ENCODE measurements at places on chromosomes 2 and 18.
A peak's percentile ranks its signal among the peaks of the same experiment; 100 is the strongest.

GRCh38 chr18:13612196-13612997 is 114.0 kb downstream of the FAM210A start:
- no peak for DNase-seq

DNA sequence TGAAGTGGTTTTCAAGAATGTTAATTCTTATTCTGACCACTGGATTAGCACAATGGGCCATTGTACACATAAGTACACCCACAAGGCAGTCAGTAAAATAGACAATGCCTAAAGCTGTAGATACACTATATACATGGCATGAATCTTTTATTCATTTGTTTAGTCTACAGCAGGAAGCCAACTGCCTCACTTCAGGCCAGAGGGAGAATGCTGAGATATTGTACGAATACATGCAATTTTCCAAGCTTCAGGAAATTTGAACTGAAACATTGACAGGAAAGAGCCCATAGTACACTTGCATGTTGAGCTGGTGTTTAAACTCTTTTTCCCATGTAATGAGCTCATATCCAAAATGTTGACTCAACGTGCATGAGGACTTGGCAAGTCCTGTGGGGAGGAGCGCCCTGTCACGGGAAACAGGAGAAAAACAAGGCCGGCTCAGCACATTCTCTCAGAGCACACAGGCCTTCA is 111.6 kb upstream of the CYP1B1 start:
- peak; percentile 71 for DNase-seq

DNA sequence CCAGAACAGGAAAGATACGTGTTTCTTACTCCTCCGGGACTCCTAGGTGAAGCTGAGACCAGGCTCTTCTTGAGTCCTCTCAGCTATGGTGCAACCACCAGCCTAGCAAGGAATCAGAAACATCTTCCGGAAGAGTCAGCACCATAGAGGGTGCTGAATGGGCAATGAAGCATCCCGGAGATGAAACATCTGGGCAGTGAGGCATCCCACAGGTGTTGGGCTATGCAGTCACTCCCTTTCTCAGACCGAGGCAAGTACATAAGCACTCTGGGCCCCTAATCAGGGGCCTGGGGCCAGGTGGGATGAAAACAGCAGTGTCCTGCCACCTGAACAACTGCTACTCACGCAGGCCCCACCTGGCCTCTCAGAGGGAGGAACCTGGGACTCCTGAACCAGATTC is 1.4 kb upstream of the CAPN10 start:
- DNase-seq: no peak

DNA sequence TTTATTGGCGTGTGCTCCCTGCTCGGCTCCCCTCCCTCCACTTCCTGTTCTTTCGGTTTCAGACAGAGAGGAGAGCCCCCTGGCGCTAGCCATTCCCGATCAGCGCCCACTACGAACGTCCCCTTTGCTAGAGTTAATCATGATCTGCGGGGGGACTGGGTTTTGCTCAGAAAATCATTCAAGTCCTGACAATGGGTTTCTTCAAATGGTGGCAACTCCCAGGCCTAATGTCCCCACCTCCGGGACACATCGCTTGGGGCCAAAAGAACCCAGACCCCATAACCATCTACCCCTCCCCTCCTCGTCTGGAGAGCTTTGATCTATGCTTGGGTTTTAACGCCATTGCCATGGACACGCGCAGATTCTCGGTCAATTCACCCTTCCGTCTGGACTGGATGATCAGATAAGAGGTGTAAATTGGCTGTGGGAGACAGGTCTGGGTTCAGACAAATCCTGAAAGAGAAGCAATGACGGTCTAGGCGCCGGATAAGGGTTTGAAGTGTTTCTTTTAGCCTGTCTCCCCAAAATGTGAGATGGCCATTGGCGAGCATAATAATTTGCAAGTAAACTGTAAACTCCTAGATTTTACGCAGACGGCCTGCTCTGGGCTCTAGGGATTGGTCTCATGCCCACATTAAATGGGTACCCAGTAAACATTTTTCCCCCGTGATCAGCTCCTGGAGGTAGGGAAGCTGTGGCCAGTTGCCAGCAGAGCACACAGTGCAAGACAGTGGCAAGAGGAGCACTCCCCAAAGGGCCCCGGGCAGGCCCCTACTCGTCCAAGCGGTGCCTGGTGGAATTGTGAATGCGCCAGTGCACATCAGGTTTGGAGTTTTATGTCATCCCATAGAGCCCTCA is 4.7 kb downstream of the NRP2 start:
- DNase-seq: no peak

- peak; percentile 78 for DNase-seq
Measured at GRCh38 chr18:9137168-9138066, 836 bp downstream of the ANKRD12 start.

DNA sequence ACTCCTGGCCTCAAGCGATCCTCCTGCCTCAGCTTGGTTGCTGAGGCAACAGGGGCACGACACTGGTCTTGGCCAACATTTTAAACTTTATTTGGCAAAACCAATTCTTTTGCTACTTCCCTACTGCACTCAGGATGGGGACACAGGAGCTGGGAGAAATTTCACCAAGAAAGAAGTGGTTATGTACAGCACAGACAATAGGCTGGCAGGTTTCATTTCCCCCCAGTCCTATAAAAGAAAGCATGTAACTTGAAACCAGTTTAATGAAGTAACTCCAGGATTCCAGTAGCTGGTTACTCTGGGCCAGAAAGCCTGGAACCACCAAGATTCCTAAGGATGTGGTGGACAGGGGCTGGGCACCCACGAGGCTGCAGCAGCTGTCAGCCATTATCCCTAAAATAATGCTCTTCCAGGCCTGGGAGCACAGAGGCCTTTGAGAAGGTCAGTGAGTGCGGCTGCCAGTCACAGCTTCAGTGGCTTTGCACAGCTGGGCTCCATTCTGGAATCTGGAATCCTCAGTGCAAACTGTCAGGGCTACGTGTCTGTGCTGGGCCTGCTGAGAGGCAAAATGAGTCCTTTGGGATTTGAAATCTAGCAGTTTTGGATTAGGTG is 142.3 kb upstream of the ITGA6 start:
- peak; percentile 100 for DNase-seq

DNA sequence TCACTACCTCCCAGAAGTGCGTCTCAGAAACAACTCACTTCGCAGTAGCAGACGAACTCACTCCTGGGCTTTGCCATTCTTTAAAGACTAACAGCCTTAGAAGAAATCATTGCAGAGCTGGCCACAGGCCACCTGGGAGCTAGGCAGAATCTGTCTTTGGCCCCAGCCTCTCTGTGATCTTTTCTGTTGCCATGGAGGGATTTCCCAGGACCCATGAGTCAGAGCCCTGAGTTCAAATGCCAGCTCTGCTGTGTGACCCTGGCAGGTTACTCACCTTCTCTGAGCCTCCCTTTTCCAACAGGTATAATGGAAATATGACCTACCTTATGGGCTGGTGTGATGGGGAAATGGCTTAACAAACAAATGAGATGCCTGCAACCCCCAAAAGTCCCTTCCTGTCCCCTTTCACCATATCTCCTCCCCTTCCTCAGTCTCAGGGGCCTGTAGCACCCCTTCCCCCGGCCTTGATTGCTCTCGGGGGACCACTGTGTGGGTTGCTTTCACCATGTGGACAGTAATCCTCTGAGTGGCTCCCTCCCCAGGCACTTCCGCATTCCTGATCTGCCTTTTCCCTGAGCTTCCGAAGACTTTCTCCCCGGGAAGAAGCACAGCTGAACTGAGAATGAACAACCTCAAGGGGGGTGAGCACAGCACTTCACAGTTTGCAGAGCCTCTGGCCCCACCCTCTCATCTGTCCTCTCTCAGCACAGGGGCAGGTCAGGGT is 34.0 kb upstream of the SLC66A3 start:
- DNase-seq: no peak

DNA sequence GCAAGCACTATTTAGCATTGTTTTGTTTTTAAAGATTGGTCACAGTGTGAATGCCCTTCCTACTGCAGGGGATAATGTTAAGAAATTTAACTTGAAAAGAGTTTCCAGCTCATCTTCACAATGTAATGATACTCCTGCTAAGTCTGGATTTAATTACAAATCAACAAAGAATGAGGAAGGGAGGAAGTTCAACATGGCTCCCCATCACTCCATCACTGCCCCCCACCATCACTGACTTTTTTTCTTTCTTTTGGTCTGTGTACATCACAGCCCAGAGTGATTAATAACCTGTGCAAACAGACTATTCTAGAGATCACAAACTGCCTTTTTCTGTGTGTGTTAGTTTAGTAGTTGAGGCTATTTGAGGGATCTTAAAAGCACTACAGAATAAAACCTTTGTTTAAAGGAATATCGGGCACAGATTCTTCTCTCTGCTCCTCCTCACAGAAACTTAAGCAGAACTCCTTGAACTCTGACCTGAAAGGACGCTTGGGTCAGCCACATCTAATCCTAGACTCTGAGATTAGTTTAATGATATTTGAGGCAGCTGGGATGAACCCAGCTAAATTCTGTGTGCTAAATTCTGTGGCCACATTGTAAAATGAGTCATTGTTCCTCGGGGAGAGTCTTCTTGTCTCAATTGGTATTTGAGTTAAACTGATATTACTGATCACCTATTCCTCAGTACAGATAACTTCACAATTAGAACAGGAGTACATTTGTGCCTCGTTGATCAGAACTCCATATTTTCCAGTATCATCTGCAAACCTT is 47.8 kb downstream of the SATB2 start:
- peak; percentile 90 for DNase-seq

GRCh38 chr2:32442020-32442467 is 85.2 kb downstream of the BIRC6 start:
- no peak for DNase-seq

DNA sequence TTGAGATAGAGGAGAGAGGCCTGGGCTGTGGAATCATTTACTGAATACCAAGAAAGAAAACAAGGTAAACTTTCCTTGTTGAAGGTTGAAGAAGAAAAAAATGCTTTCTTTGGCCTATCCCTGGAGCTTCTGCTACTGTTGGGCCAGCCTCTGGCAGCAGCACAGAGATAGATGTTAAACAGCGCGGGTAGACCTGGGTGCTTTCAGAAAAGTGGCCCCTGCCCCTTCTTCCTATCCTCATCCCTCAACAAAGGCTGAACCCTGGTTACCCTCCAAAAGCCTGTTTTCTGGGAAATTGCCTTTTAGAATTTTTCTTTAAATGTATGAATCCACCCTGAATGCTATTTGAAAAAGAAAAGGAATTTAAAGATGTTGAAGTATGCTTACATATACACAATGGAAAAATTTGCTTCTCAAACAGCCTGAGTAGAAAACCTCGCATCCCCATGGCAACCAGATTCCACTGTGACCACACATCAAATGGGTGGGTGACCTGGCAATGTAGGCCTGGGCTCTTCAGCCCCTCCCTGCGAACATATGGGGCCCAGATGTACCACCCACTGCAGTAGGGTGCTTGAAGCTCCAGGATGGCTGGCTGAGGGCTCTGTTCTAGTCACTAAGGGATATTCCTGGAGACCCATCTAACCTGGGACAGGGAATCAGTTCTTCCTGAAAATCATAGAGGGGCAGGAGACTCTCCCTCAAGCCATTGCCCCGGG is 23.4 kb upstream of the CHRNA1 start:
- DNase-seq: peak; percentile 79

DNA sequence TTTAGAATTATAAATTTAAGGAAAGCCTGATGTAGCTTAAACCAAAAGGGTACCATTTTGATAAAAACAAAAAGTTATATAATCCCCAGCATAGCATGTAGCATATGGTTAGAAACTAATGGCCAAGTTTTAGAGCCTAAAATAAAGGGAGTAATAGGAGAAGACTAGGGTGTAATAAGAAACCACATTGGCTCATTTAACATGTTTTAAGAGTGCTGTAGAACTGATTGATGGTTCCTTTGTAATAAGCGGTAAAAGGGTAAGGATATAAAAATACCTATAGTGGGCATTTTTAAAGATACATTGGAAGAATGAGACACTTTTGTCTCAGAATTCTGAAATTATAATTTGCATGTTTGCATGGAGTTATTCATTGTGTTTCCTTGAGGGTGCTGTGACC is 1.9 kb downstream of the PSMA8 start:
- no peak for DNase-seq

GRCh38 chr2:85914922-85915321 is 26.1 kb upstream of the ST3GAL5 start:
- DNase-seq: no peak

DNA sequence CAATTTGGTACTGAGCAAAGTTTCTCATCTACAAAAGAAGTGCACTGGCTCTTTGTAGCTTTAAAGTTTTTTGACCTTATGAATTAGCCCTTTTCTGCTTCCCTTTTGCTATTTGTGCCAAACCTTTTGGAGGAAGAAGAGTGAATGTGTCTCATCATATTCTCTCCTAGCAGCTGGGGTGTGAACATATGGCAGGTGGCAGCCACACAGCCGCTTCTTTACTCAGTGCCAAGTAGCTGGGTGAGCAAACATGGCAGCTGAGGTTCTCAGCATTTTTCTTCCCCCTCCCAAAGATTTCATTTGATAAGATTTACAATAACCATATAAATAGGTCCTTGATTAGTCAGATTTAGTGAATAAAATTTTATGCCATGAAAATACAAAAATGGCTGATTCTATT is 46.7 kb upstream of the STK17B start:
- peak; percentile 47 for DNase-seq

- DNase-seq: peak; percentile 83
Measured at GRCh38 chr2:33275689-33276444, 200.6 kb upstream of the RASGRP3 start.

DNA sequence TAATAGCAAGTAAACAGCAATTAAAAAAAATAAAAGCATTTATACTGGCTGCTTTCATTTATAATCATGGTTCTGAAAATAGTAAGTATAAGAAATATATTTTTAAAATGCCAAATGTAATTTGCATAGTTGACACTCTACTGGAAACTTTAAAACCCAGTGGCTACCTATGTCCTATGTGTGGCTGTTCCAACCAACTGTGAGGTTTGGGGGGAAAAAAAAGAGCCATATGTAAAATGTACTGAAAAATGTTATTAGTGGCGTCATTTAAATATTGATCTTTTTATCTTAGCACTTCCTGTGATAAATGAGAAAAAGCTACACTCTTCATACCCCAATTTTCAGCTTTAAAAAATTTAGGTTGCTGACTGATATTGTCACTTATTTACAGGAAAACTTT is 270.7 kb downstream of the TCF4 start:
- no peak for DNase-seq

GRCh38 chr2:207475546-207475945 is 54.2 kb upstream of the CREB1 start:
- no peak for DNase-seq
